Inflammatory macrophage treated with lipopolysaccharide for 4 hours (primary cell): ENCODE measurements at places on chromosomes 1 and 21.

GRCh38 chr1:20037877-20038276, 32.1 kb upstream of the PLA2G5 start:
- DNase-seq: peak; percentile 5

DNA sequence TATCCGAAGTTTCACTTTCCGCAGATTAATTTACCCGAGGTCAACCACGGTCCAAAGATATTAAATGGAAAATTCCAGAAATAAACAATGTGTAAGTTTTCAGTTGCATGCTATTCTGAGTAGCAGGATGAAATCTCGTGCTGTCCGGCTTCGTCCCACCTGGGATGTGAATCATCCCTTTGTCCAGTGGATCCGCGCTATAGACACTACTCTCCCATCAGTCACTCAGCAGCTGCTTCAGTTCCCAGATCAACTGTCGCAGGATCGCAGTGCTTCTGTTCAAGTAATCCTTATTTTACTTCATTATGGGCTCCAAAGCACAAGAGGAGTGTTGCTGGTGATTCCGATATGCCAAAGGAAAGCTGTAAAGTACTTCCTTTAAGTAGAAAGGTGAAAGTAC, 8.3 kb upstream of the LRP8 start:
- DNase-seq: no peak

DNA sequence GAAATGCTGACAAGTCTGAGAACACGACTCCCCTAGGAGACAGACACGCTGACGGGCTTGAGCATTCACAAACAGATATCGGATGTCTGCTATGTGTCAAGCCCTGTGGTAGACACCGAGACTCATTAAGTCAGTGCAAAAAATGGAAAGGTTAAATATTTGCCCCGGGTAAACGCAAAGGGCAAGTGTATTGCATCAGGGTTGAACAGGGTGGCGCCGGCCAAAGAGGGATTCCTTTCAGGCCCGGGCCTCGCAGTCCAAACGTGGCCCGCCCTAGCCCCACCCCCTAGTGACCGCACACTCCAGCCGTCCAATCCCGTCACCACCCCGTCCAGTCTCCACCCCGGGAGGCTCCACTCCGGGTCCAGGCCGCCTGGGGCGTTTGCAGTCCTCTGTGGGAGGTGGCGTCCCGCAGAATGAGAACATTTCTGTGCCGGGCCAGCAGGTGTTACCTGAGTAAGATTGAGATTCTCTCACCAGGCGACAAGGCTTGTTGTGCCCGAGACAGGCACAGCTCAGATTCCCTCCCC, 16.3 kb upstream of the TMEM9 start:
- DNase-seq: peak; percentile 88

- no peak for DNase-seq
These were observed 31.6 kb upstream of the CCSAP start for GRCh38 chr1:229374485-229374884.

DNA sequence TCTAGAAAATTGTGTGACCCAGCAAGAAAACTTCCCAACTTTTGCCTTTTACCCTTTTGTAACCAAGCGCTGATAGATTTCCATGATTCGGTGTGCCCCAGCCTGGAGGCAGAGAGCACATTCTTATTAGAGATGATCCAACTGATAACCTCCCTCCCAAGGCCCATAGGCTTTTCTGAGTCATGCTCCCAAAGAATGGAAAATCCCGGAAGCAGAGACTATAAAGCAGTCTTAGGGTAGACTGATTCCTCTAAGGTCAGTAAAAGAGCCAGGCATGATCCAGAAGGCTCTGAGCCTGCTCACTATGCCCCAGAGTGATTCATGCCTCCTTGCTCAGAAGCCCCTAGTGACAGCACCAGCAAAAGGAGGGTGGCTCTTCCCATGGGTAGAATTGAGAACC, 4.3 kb downstream of the CAMK1G start:
- no peak for DNase-seq

- peak; percentile 78 for DNase-seq
These were observed 147.5 kb downstream of the ZC3H11B start for GRCh38 chr1:219465212-219466093.

DNA sequence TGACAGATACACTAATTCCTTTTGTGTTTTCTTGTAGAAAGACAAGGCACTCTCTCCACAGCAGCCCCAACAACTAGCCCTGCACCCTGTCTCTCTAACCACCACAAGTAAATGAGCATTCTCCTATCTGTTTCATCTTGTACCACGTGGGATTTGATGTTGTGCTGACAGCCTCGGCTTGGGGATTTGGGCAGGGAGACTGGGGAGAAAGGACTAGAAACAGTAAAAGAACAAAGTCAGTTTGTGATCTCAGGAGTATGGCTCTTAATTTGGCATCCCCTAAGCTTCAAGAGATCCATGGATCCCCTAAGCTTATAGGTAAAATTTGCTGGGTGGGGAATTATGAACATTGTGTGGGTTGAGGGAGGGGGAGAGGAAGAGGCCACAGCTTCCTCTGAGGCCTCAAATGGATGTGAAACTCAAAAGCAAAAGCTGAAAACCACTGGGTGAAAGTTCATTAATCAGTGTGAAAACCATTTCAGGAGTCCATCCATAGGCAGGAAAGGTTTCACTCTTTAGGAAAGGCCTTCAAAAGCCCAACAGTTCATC, 3.1 kb downstream of the C1orf162 start:
- DNase-seq: peak; percentile 75

- DNase-seq: no peak
These were observed 11.0 kb upstream of the CDC42 start for GRCh38 chr1:22041505-22041904.

- DNase-seq: peak; percentile 49
These were observed 51.0 kb upstream of the ERRFI1 start for GRCh38 chr1:8077120-8077573.

DNA sequence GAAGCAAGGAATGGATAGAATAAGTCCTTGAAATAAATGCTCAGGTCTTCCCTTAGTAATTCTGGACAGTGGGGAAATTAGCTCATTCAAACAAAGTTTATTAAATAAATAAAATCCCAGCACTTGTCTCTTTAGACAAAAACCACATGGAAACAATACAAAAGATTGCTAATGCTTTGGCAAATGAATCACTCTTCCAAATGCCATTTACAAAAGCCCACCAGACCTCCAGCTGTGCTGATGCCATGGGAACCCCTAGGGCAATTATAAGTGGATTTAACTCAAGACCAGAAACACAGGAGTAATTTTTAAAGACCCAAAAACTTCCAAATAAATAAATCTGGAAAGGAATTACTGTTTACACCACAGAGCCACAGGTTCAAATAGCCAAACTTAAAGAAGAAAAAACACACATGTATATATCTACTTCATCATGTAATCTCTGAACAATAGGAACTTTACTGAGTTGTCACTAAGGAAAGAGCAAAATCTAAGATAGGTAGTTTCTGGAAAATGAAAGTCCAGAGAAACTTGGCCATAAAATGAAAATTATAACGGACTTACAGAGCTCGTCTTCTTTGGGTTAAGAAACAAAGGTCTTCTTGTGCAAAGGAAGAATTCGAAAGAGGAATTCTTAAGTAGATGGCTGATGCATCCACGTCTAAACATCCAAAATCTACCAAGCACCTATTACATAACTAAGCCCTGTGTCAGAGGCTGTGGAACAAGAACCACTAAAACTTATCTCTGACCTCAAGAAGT, 399.4 kb downstream of the SMYD3 start:
- peak; percentile 3 for DNase-seq

GRCh38 chr21:21767276-21767675, 769.1 kb downstream of the NCAM2 start:
- DNase-seq: no peak

- DNase-seq: no peak
These were observed 164.6 kb upstream of the GJB5 start for GRCh38 chr1:34590211-34590623.

DNA sequence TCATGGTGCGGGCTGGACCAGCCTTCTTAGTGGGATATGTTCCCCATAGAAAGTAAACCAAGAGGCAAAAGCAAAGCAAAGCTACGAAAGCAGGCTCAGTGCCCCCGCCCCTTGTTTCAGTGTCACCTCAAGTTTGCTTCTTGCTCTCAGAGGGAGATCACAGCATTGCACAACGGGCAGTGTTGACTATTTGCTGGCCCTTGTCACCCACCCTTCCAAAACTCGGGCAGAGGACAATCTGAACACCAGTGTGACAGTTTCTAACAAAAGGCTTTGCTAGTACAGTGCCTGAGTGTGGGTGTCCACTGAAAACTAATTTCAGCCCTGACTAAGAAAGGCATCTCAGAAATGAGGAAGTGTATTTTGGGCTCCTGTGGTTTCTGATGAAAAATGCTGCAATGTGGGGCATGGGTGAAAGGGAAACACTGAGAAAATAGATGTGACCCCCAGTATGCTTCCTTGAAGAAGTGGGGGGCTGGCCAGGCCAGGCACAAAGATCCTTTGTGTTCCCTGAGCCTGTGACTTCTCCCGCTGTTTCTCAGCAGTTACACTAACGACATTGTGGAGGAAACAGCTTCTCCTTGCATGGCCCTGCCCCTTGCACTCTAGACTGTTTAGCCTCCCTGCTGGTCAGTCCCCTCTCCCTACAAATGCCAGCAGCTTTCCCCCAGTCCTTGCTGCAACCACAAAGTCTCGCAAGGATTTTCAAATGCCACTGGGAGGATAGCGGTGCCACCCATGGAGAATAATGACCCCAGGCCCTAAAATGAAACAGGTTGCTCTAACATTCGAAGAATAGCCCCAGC, 33.3 kb upstream of the KCNE1 start:
- peak; percentile 98 for DNase-seq

DNA sequence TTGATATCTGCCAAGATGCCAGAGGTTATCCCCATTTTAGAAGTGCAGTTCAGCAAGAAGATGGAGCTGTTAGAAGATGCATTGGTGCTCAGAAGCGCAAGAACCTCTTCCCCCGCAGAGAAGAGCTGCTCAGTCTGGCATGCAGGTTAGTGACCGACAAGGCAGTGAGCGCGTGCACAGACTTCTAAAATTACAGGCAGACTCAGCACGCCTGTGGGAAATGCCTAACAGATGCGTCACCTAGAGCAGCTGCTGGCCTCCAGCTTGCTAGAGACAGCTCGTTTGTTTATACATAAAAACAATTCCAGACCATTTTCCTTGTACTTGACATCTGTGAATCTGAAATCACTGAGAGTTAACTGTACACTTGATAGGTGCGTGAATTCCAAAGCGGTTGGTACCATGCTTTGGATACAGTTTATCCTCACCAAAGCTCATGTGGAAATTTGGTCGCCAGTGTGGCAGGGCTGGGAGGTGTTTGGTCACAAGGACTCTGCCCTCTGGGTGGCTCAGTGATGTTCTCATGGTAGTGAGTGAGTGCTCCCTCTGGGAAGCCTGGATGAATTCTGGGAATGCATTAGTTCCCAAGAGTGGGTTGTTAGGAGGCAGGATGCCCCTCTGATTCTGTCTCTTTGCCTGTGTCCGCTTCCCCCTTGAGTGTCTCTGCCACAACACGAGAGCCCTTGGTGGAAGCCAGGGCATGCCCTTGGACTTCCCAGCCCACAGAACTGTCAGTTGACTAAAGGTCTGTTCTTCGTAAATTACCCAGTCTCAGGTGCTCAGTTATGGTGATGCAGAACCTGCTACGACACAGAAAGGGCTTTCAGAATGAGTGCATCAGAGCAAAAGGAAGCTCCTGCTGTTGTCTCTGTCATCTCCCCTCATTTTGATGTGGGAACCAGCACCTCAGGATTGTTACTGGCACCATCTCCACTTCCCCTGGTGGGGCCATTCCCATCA, 24.4 kb downstream of the SNAP47 start:
- DNase-seq: no peak

DNA sequence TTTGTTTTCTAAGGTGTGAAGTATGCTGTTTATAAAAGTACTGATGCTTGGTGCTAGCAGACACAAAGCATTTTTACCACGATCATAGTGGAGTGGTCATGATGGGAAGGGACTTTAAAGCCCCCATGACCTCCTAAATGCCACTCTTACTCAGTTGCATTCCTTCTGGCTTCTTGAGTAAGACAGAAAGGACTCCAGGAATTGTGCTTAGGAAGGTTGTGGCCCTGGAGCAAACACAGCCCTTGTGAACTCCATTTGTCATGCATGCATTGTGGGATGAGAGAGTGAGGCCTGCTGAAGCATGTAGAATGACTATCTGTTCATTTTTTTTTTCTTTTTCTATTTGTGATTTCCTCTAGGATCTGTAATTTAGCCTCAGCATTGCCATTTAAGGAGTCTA, 34.2 kb downstream of the AK5 start:
- no peak for DNase-seq

GRCh38 chr1:6465461-6466005, 440 bp downstream of the TNFRSF25 start:
- no peak for DNase-seq

GRCh38 chr1:233673261-233673946, 59.5 kb downstream of the KCNK1 start:
- DNase-seq: no peak

- no peak for DNase-seq
These were observed 3.9 kb upstream of the RAB4A start for GRCh38 chr1:229266832-229267500.

GRCh38 chr1:30764939-30765555, 7.5 kb upstream of the LAPTM5 start:
- DNase-seq: no peak

- DNase-seq: no peak
These were observed 1.2 kb downstream of the TRIM11 start for GRCh38 chr1:228405200-228405978.

GRCh38 chr1:119742677-119743076, 26.0 kb downstream of the HMGCS2 start:
- no peak for DNase-seq

GRCh38 chr1:212518188-212519054, 85.7 kb downstream of the NENF start:
- peak; percentile 70 for DNase-seq

DNA sequence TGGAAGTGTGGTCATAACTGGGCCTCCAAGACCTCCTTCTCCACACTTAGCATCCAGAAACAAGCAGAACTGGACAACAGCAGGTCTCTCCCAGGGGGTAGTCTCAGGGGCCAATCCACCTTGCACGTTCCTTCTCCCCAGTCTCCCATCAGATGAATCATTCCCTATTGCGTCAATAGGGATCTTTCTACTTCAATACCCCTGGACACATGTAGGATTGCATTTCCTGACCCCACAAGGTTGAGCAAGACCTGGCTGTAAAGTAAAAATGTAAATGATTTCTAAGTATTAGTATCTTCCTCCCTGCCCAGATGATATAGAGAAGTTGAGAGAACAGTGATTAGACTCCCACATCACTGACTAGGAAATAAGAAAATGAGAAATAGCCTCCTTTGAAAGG, 224.5 kb upstream of the CSF3R start:
- DNase-seq: peak; percentile 8
